Keratinocyte (primary cell): ENCODE measurements at places on chromosomes 12 and 14. TPM values are rescaled to one million over a fixed set of nuclear protein-coding genes. Genes with fewer than 3 reads are reported as not detected.

GRCh38 chr14:36222952-36223468, 46.5 kb upstream of the PTCSC3 start:
- peaks cover 7% of the 10 kb centered on the region for H3K4me1 ChIP-seq
- no peak overlapping the region for H3K27ac ChIP-seq
- H3K27me3 ChIP-seq = no peaks in the 10 kb centered on the region
- H3K36me3 ChIP-seq = no peaks in the 10 kb centered on the region

POTEM gene
- not detected in 3 replicates for polyA plus RNA-seq

DNA sequence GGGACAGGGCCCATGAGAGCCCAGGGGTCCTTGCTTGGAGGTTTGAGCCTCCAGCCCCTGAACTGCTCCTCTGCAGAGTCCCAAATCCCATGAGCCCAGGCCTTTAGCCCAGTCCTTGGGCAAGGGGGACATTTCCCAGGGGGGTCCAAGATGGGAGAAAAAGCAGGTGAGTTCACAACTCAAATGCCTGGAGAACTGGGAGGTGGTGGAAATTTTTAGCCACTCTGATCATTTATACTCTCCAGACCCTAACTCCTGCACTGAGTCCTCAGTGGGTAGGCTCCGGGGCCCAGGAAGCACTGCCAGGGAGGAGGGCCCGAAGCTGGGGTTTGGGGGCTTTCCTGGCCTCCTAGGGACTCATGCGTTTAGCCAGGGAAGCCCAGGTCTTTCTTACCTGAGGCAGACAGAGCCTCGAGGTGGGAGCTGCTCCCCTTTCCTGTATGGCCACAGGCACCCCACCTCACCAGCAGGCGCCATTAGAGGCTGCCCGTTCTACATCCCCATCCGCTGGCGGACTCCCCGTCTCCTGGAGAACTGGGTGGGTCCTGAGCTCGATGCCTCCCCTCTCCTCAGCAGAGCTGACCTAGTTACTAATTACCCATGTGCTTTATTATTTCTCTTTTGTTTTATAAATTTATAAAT, 998 bp downstream of the HNF1A start:
- H3K36me3 ChIP-seq = no peaks in the 10 kb centered on the region
- no peak overlapping the region for H3K4me3 ChIP-seq
- H3K27ac ChIP-seq = no peak overlapping the region
- H3K27me3 ChIP-seq = no peaks in the 10 kb centered on the region
- peaks cover 3% of the 10 kb centered on the region for H3K4me1 ChIP-seq

JPH4 gene
- polyA plus RNA-seq = 0.01 to 0.04 TPM (median 0.03 TPM) in 3 replicates

DNA sequence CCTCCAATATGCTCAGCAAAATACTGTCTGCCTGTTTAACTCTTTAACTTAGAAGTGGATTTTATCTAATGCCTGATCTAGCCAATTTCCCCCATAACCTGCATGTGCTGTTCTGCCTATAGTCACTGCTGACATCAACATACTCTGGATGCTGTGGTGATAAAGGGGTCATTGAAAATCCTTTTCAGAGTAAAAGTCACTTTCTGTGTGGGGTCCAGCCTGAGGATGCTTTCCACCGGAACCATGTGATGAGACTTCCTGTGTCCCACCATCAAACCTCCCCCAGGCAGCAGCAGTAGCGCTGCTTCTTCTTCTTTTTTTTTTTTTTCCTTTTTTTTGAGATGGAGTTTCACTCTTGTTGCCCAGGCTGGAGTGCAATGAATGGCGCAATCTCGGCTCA, 607.0 kb downstream of the BCL11B start:
- no peak overlapping the region for H3K27ac ChIP-seq
- no peaks in the 10 kb centered on the region for H3K4me1 ChIP-seq
- no peak overlapping the region for H3K4me3 ChIP-seq

LRRK2 gene
- polyA plus RNA-seq = 0.07 to 0.26 TPM (median 0.25 TPM) in 3 replicates

LPAR5 gene
- 6.7 to 11.7 TPM (median 8.3 TPM) in 3 replicates for polyA plus RNA-seq

GRCh38 chr14:85301506-85301905, 228.4 kb upstream of the FLRT2 start:
- no peak overlapping the region for H3K27ac ChIP-seq
- no peak for DNase-seq
- H3K36me3 ChIP-seq = no peaks in the 10 kb centered on the region
- H3K4me1 ChIP-seq = peaks cover 2% of the 10 kb centered on the region

A2ML1 gene
- 81.1 to 240 TPM (median 98.7 TPM) in 3 replicates for polyA plus RNA-seq

GRCh38 chr12:116759783-116760621, 21.9 kb downstream of the RNFT2 start:
- H3K36me3 ChIP-seq = no peaks in the 10 kb centered on the region
- no peaks in the 10 kb centered on the region for H3K4me1 ChIP-seq
- no peak overlapping the region for H3K4me3 ChIP-seq

SLC11A2 gene
- polyA plus RNA-seq = 26.7 to 38.9 TPM (median 37.5 TPM) in 3 replicates

DNA sequence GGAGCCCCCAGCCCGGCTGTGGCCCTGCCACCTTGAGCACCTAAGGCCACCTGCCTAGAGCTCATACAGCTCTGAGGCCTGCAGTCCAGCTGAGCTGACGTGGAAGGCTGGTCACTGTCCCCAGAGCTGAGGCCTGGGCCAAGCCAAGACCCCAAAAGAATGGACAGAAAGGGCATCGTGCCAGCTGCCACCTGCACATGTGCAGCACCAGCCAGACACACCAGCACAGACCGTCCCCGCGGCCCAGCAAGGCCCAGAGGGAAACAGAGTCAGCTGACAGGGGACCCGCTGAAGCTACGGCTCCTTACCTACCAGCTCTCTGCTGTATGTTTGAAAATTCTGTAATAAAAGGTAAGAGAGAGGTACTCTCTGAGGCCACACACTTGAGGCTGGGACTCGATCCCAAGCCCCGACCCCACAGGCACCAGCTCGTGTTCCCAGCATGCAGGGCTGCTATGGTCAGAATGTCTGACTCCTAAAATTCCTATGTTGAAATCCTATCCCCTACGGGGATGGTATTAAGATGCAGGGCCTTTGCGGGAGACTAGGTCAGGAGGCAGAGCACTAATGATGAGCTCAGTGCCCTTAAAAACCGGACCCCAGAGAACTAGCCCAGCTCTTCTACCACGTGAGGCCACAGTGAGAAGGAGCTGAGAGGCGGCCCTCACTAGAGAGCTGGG, 25.4 kb downstream of the BRF1 start:
- no peak for DNase-seq
- peaks cover 6% of the 10 kb centered on the region for H3K4me1 ChIP-seq
- H3K4me3 ChIP-seq = no peak overlapping the region
- peaks cover 2% of the 10 kb centered on the region for H3K36me3 ChIP-seq

C1QL4 gene
- 0.07 to 0.10 TPM (median 0.09 TPM) in 3 replicates for polyA plus RNA-seq

GRCh38 chr12:92503029-92503931, 199.5 kb upstream of the PLEKHG7 start:
- peaks cover 10% of the 10 kb centered on the region for H3K4me1 ChIP-seq
- no peak overlapping the region for H3K27ac ChIP-seq
- no peaks in the 10 kb centered on the region for H3K27me3 ChIP-seq
- no peak for DNase-seq
- no peak overlapping the region for H3K4me3 ChIP-seq

DNA sequence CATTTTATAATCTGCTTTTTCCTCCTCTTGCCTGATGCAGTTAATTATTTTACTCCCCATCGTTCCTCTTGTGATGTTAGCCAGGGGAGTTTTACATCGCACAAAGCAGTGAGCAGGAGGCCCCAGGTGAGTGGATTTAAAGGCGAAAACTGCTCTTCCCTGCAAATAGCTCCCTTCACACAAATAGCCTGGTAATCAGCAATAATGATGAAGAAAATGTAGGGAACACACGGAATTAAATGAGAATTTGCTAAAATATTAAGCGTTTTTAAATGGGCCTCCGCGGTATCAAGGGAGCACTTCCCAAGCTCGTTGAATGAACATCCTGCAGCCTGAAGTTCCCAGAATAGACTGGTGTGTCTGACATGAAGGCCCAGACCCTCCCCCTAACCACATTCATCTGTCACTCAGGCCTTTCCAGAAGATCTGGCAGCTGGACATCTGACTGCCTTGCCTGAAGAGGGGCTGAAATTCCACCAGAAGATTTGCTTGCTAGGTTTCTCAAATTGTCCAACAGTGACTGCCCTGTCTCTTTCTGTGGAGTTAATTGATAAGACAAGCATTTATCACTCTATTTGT, 127.2 kb downstream of the CCDC60 start:
- DNase-seq = no peak
- H3K27me3 ChIP-seq = no peaks in the 10 kb centered on the region
- H3K27ac ChIP-seq = no peak overlapping the region
- no peaks in the 10 kb centered on the region for H3K36me3 ChIP-seq
- H3K4me3 ChIP-seq = no peak overlapping the region

GRCh38 chr12:120169946-120170345, 24.6 kb downstream of the GCN1 start:
- no peak overlapping the region for H3K27ac ChIP-seq
- H3K4me3 ChIP-seq = no peak overlapping the region
- H3K27me3 ChIP-seq = no peaks in the 10 kb centered on the region
- peaks cover 35% of the 10 kb centered on the region for H3K36me3 ChIP-seq
- H3K4me1 ChIP-seq = no peaks in the 10 kb centered on the region

DNA sequence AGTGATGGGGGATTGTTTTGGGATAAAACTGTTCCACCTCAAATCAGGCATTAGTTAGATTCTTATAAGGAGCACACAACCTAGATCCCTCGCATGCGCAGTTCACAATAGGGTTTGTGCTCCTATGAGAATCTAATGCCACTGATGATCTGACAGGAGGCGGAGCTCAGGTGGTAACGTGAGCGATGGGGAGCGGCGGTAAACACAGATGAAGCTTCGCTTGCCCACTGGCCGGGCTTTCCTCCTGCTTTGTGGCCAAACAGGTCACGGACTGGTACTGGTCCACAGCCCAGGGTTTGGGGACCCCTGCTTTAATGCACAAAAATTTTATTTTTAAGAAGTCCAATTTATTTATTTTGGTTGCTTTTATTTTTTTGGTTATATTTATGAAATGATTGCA, 238.8 kb downstream of the AACS start:
- H3K36me3 ChIP-seq = no peaks in the 10 kb centered on the region
- no peaks in the 10 kb centered on the region for H3K4me1 ChIP-seq
- no peak overlapping the region for H3K4me3 ChIP-seq
- DNase-seq = no peak
- no peaks in the 10 kb centered on the region for H3K27me3 ChIP-seq
- H3K27ac ChIP-seq = no peak overlapping the region

- H3K27ac ChIP-seq = peak overlapping the region; percentile 99
- peak overlapping the region; percentile 94 for H3K4me3 ChIP-seq
- no peaks in the 10 kb centered on the region for H3K27me3 ChIP-seq
- H3K4me1 ChIP-seq = peaks cover 23% of the 10 kb centered on the region
- no peaks in the 10 kb centered on the region for H3K36me3 ChIP-seq
These were observed 33.3 kb downstream of the MIA2 start for GRCh38 chr14:39266871-39267607.

DNA sequence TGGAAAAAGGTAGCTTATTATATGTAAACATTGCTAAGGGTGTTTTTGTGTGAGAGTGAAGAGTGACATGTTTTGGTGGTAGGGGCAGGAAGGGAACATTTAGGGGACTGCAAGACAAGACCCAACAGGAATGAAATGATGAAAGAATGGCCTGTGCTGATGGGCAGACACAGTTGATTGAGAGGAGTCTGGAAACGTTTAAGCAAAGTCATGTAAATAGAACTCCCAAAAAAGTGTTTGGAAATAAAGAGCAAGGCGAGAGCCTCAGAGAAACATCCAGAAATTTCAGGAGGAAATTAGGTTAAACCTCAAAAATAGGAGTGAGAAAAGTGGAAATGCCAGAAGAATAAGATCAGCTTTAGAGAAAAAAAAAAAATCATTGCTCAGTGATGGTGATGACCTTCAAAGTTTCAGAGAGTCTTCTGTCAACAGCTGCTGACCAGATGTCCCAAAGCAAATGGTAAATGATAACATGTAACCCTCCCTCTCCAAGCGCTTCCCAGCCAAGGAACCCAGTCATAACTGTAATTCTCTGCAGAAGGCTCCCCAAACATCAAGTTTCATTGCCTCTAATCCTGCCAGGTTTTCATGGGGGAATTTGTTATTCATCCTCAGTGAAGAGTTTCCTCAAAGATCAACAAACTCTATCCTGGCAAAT, 223.2 kb upstream of the FAR2 start:
- no peaks in the 10 kb centered on the region for H3K36me3 ChIP-seq
- H3K27me3 ChIP-seq = no peaks in the 10 kb centered on the region
- H3K4me1 ChIP-seq = no peaks in the 10 kb centered on the region
- no peak overlapping the region for H3K4me3 ChIP-seq

- H3K4me3 ChIP-seq = no peak overlapping the region
- DNase-seq = no peak
- H3K36me3 ChIP-seq = no peaks in the 10 kb centered on the region
- H3K27ac ChIP-seq = no peak overlapping the region
- H3K4me1 ChIP-seq = no peaks in the 10 kb centered on the region
These were observed 38.5 kb upstream of the SLC6A15 start for GRCh38 chr12:84950971-84951546.

DNA sequence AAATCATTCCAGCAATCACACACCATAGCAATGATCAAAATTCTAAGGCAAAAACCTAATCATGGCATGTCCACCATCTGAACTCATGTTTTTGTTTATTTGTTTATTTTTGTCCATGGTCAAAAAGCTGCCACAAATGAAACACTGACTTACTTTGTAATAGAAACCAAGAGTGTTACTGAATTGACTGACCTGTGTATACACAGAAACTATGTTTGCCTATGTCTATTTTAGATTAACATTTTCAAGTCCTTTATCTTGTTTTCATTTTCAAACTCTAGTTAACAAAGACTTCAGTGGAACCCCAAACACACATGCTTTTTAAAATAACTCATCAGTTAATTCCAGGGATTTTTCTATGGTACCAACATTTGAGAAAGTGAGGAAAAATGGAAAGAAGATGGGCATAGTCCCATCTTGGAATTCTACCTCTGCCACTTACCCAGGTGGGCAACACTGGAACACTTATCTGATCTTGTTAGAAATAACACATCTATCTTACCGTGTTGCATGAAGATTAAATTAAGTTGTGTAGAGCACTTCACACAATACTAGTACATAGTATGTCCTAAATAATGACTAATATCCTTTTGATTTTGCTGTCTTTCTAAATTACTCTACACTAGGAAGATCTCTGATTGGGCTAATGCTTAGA, 6.4 kb downstream of the LUM start:
- no peak overlapping the region for H3K27ac ChIP-seq
- DNase-seq = no peak
- no peaks in the 10 kb centered on the region for H3K36me3 ChIP-seq
- no peaks in the 10 kb centered on the region for H3K27me3 ChIP-seq

DNA sequence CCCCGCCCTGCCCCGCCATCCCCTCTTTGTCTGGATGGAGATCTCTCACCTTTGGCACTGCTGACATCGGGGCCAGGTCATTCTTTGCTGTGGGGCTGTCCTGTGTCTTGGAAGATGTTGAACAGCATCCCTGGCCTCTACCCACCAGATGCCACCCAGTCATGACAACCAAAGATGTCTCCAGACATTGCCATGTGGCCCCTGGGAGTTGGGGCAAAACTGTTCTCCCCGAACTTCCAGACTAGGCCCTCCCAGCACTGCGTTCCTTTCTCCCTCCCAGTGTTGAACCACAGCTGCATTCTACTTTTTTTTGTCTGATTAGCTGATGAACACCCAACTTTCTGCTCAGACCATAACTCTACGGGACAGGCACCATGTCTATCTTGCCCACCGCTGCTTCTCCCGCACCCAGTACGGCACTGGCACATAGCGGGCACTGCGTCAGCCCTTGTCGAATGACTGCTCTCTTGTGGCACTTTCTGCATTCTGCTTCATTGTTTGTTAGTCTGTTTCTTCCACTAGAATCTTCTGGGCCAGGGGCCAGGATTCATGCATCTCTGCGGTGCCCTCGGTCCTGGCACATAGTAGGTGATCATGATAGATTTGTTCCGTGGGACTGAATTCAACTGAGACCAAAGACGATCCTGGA, 13.1 kb upstream of the MYL2 start:
- no peak overlapping the region for H3K27ac ChIP-seq
- H3K36me3 ChIP-seq = no peaks in the 10 kb centered on the region
- H3K27me3 ChIP-seq = no peaks in the 10 kb centered on the region

GRCh38 chr12:4283512-4284255, 10.1 kb downstream of the CCND2 start:
- no peak overlapping the region for H3K27ac ChIP-seq
- no peak overlapping the region for H3K4me3 ChIP-seq
- DNase-seq = no peak
- no peaks in the 10 kb centered on the region for H3K27me3 ChIP-seq
- peaks cover 94% of the 10 kb centered on the region for H3K36me3 ChIP-seq
